ENCODE measurements at places on chromosomes 2 and 18.

- no peak for DNase-seq
Measured at GRCh38 chr2:235839226-235839625, 329.0 kb downstream of the GBX2 start.

DNA sequence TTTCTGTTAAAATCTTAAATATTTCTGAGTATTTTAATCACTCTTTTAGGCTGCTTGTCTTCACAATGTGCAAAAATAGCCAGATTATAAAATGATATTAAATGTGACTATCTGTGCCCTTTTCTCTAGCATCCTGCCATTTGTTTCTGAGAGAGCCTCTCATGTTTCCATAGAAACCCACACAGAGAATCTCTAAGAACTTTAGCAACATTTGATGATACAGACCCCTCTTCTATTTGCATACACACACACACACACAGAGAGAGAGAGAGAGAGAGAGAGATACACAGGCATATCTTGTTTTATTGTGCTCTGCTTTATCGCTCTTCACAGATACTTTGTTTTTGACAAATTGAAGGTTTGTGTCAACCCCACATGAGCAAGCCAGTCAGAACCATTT lies 134.5 kb upstream of the DDX18 start:
- DNase-seq, result no peak

GRCh38 chr2:130806370-130806769 lies 30.3 kb upstream of the ARHGEF4 start:
- DNase-seq, result no peak

DNA sequence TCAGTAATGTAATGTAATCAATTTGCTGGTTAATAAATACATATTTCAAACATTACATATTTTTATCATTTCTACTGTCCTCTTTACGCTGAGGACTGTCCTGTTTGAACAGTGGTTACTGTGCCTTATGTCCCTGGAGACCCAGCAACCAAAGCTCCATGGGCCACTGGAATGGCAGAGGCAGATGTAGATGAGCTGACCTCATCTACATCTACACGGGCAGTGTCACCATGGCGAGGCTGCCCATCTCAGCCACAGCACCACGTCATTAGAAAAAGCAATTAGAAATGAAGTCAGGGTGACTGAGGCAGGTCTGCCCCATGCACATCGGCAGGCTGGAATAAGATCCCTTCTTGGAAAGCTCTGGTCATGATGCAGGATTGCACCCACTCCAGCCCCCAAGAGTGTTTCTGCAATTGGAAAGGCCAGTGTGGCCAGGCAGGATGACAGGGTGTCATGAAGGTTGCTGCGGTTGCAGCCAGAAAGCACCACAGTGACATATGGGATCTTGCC lies 237.5 kb downstream of the NDUFA10 start:
- no peak for DNase-seq

- no peak for DNase-seq
Measured at GRCh38 chr2:5696945-5697521, 4.8 kb downstream of the SOX11 start.

GRCh38 chr18:47604021-47604420 lies 326.4 kb downstream of the SMAD2 start:
- no peak for DNase-seq

DNA sequence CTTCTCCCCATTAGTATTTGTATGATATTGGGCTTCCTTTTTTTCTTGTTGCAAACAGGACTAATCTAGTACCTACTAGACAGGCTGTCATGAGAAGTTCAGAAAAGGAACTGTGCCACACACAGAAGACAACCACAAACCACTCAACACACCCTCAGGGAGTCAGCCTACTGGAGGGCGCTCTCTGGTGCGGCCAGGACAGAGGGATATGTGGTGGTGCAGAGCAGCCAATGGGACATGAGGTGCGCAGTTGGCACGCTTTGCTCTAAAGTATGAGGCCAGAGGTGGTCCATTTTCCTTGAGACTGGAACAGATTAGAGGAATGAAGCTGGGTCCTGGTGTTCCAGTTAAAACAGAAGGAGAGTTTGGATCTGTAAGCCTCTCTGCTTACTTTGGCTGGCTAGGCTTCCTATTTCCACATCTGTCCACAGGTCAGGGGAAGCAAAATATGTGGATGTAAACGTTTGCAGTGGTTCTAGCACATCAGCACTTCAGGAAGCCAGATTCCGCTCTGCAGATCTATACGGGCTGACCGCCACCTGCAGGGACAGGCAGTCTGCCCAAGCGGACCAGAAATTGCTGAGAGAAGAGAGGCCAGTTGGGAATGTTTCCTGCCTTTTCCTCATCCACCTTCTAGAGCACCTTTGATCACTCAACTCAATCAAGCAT lies 114.1 kb downstream of the GFPT1 start:
- DNase-seq, result no peak

DNA sequence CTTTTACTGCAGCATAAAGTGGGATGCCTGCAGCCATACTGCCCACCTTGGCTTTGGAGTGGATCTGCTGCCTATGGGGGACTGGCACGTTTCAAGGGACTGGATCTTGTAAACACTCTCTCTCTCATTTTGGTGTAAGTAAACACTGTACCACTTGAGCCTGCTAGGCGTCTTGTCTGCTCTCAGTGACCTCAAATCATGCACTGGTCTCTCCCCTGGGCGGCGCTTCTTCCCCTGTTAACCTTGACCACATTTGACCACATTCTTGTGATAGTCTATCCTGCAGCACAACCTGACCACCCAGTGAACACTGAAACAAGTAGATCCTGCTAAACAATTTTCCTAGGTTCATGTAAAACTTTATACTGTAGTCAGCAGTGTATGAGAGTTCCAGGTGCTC lies 82.6 kb upstream of the HNMT start:
- no peak for DNase-seq

Measured in OCI-M1 (cell line).